Tongue (tissue), 3 donors: ENCODE measurements at places on chromosomes 3 and 15.
A peak's percentile ranks its signal among the peaks of the same experiment; 100 is the strongest.

DNA sequence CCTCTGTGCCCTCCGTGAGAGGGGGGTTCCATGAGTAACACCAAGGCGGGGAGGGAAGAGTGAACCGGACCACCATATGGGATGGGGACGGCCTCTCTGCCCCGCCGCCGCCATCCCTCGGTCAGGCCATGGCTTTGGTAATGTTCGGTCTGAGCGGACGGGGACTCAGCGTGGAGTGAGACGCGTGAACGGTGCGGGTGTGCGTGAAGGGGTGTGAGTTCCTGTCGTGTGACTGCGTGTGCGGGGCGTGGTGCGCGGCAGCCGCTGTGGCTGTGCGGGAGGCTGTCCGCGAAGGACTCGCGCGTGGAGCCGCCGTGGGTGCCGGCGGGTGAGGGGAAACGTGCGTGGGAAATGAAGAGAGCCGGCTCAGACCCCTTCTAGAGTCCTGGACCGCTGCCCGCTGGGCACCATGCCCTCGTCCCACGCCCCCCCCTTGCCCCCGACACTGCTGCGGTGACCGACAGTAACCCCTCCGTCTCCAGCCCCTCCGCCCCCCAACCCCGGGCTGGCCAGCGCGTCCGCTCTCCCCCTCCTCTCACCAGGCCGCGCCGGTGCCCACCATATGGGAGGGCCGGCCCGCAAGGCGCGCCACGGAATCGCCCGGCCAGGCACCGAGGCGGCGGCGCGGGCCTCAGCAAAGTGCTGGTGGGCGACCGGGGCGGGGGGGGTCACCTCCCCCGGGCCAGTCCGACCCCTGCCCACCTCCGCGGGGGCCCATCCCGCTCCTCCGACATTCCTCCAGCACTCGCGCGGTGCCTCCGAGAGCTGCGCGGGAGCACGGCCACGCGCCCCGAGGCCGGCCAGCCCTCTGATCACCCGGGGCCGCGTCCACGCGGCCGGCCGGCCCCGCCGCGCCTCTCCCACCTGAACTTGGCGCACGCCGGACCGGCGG, 589 bp downstream of the KLF15 start:
- DNase-seq: peak; percentile 14

DNA sequence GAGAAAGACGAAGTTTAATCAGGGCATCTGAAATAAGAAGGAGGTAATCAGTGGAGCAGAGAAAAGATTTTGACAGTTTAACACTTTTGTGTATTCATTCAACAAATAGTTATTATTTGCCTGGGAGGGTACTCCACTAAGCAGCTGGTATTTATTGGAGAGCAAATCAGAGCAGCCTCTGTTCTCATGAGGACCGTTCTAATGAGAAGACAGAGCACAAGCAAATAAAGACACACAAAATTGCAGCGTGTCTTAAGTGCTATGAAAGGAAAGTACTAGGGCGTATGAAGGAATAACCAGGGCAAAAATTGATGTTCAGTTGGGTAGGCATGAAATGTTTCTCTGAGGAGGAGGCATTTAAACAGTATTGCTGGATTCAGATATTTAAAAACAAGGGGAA, 302.9 kb upstream of the RARB start:
- DNase-seq: no peak

GRCh38 chr15:92385096-92385495, 8.6 kb upstream of the ST8SIA2 start:
- DNase-seq: no peak

- DNase-seq: no peak
These were observed 781 bp downstream of the TRNT1 start for GRCh38 chr3:3127432-3128010.

- DNase-seq: no peak
These were observed 119.9 kb upstream of the MELTF start for GRCh38 chr3:197149528-197149927.

- peak; percentile 70 for DNase-seq
These were observed 40.8 kb downstream of the KAT2B start for GRCh38 chr3:20080956-20081554.

DNA sequence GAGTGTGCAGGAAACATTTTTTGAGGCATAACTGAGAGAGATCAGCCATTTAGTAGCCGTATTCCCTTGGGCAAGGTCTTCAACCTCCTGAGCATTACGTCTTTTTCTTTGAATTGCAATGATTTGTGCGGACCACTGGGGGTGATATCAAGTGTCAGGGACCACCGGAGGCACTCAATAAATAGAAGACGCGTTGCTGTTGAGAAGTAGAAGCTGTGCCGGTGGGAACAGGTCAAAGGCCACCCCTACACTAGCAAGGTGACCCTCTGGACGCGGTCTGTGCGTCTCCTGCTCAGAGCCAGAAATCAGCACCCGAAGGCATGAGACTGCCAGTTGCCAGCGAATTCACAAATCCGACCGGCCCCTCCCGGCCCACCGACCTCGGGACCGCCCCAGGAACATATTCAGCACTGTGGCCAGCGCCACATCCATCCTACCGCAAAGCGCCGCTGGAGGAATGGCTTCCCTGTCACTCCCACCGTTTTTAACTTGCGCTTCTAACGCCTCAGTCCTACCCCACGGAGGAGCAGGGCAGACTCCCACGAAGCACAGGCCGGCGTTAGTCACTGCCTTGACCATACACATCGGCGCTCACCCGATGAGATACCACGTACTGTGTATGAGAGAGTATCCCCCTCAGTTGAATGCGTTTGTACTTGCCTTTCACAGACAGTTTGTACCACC, 1.4 kb upstream of the GHSR start:
- DNase-seq: peak; percentile 75
